ENCODE measurements at places on chromosomes 6 and 20.
A peak's percentile ranks its signal among the peaks of the same experiment; 100 is the strongest.

- no peak for DNase-seq
Observed at GRCh38 chr6:2715737-2716136, 35.0 kb downstream of the MYLK4 start.

GRCh38 chr6:169786349-169786748 is 34.9 kb downstream of the ERMARD start:
- DNase-seq, result no peak

GRCh38 chr20:18440403-18440802 is 26.4 kb downstream of the DZANK1 start:
- no peak for DNase-seq

GRCh38 chr6:128572294-128572693 is 51.9 kb upstream of the PTPRK start:
- DNase-seq, result no peak

DNA sequence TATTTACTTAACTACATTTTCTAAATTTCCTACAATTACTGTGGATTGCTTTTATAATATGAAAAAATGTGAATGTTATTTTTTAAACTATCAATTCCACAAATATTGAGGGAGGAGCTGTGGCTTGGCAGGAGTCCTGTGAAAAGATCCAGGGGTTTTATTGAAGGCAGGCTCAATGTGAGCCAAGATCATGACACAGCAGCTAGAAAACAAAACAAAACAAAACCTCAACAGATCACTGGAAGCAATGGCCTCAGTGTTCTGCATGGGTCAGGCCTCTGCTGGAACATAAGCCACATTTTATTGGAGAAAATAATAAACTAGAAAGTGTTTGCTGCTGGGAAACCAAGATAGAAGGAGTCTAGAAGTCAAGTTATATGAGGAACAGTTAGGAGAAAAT is 19.4 kb upstream of the RCAN2 start:
- DNase-seq, result no peak

GRCh38 chr6:110448846-110449540 is 27.4 kb downstream of the SLC22A16 start:
- no peak for DNase-seq

- no peak for DNase-seq
Observed at GRCh38 chr6:25250878-25251277, 28.3 kb upstream of the CARMIL1 start.

DNA sequence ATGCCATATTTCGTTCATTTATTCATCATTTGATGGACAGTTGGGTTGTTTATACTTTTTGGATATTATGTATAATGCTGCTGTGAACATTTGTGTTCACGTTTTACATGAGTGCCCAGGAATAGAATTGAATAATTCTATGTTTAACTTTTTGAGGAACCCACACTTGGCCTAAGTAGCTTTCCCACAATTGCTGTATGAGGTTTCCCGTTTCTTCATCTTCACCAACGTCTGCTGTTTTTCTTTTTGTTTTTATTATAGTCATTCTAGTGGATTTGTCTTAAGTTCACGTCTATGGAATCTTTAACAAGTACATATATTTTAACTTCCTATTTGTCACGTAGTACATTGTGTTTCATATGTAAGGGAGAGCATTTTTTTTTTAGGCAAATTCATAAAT is 110.3 kb downstream of the JARID2 start:
- DNase-seq, result no peak

- no peak for DNase-seq
Observed at GRCh38 chr20:9329355-9330101, 184.9 kb upstream of the LAMP5 start.

- DNase-seq, result peak; percentile 62
Observed at GRCh38 chr6:45445749-45446549, 68.2 kb upstream of the SUPT3H start.

- peak; percentile 24 for DNase-seq
Observed at GRCh38 chr6:52571099-52571755, 5.6 kb downstream of the TRAM2 start.

All from left cardiac atrium (tissue), 4 donors.